ENCODE measurements at places on chromosomes 3 and 15.

DNA sequence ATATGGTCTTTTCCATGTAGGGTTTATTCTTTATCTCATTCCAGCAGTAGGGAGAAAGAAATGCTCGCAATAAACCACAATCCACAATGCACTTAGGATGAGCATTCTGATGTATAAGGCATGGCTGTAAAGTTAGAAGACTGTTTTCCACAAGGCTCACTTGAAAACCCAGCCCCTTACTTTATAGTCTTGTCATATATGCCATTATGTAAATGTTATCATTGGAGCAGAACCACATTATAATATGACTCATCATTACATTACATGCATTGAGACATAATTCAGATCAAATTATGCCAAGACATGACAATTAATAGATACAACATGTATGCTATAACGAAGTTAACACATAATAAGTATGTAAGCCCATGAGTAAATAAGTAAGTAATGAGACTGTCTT, 348.1 kb downstream of the LSAMP start:
- DNase-seq: no peak

GRCh38 chr3:115980709-115981108, 357.4 kb downstream of the GAP43 start:
- no peak for DNase-seq

DNA sequence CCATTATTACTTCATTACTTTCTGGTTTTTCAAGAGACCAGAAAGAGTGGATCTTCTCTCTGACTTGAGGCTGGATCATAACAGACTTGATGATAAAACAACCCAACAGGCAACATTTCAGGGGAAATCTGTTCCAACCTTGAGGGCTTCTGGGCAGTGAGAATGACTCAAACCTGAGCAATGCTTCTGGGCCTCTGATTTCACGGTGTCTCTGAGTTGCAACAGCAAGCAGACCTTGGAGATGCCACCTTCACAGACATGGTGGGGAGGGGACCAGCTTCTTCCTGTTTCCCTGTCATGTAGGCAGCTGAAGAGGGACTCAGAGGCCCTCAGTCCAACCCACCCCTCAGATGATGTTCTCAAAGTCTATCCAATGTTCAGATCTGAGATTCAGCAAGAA, 104.0 kb downstream of the ABHD5 start:
- DNase-seq: no peak

DNA sequence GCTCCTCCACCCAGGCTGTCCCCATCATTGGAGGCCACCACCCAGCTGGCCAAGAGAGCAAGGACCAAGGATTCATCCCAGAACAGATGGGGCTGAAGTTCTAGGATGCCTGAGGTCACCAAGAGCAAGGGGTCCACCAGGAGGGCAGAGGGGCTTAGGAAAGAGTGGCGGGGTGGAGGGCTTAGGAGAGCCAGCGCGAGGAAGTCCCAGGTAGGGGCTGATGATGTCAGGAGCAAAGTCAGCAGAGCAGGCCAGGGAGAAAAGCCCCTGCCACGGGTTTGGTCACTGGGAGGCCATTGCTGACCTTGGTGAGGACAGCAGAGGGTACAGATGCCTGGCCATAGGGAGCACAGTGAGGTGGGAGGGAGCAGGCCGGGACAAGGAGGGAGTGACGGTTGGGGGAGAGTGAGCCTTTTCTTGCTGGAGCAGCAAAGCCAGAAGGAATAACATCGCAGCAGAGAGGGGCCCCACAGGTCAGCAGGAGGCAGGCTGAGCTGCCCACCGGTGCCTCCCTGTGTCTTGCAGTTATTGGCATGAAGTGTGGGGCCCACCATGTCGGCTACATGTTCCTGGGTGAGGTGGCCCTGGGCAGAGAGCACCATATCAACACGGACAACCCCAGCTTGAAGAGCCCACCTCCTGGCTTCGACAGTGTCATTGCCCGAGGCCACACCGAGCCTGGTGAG, 5.2 kb downstream of the PARP3 start:
- no peak for DNase-seq

- no peak for DNase-seq
Measured at GRCh38 chr15:67218428-67218827, 36.0 kb downstream of the AAGAB start.

DNA sequence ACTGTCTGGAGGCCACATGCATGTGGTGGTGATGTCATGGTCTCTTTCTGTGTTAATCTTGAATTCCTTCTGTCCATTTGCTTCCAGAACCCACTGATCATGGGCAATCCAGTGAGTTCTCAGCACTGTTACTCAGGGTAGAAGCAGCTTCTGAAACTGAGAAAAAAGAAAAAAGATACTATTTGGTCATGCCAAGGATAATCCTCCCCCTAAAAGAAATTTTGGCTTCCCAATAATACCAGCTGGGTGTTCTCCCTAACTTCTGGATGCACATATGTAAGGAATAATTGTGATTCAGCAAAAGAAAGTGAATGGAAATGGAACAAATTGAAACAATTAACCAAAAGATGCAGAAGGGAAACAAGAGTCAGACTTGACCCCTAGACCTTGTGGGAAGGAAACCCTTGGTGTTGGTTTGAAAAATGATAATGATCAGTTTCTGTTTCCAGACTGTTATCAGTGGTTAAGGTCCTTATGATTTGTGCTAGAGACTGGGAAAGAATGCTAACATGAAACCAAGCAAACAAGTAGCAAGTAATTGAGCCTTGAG, 92.3 kb downstream of the RBMS3 start:
- no peak for DNase-seq

DNA sequence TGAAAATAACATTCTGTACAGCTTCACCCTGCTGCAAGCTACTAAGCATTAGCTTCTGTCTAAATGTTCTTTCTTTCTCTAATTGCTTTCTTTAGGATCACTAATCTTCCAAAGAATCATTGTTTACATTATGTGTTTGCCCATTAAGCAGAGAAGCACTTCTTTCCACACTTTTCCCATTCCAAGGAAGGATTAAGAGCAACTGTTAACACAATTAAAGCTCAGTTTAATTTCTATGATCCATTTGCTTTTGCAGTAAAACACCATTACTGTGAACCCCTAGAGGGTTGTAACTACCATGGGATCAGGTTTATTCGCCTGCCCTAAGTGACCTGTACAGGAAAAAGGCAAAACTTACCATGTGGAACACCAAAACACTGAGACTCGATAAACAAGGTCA, 125.8 kb upstream of the ZNF385D start:
- DNase-seq: no peak

DNA sequence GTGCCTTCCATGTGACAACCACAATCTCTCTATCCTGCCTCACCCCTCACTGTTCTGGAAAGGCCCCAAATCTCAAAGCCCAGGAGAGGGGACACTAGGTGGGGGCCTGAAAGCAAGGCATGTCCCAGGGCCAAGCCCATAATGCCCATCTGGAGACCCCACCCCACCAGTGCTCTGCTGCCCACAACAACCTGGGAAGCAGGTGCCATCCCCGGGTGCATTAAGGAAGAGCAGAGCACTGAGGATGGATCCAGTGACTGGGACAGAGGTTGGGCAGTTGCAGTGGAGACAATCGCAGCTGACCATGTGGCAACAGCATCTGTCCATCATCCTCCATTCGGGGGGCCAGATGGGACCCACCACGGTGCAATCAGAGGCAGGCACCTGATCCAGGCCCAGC, 106.2 kb upstream of the PRR20G start:
- no peak for DNase-seq

GRCh38 chr15:22989576-22990477, 9.7 kb upstream of the CYFIP1 start:
- DNase-seq: no peak

DNA sequence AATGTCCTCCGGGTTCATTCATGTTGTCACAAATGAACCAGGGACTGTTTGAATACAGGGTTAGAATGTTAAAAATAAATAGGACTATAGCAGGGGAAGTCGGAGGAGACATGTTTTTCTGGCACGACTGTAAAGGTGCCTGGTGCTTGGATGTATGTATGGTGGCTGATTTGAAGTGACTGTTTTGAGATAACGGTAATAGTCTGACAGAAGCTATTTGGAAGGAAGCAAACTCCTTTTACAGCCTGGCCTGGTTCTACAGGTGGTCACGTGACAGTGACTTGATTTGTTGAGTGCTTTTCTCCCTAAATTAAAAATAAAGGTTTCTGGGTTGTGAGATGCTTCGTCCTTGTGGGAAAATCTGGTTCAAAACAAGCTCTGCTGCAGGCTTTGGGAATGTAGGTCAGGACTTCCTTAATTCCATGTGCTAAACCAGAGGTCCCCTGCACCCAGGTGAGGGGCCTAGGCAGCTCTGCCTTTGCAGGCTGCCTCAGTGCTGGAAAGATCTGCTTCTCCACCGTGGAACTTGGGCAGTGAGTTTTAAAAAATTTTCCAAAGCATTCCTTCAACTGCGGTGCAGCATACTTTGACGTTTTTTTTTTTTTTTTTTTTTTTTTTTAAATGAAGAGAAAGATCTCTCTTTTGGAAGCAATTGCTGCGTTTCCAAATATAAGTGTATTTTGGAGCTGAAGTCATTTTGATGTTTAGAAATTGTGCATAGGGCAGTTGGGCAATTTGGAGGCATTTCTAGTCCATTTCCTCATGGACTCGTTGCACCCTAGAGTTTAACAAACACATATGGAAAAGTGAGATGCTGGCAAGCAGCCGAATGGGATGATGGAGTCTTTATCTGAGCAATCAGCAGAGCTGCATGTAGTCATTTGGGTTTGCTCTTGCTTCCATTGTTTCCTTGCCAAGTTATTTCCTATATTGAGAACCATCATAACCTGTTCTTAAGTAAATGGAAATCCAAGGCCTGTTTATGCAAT, 30.9 kb downstream of the ITPR1 start:
- DNase-seq: no peak

GRCh38 chr15:91609966-91610365, 243.5 kb upstream of the SLCO3A1 start:
- no peak for DNase-seq

DNA sequence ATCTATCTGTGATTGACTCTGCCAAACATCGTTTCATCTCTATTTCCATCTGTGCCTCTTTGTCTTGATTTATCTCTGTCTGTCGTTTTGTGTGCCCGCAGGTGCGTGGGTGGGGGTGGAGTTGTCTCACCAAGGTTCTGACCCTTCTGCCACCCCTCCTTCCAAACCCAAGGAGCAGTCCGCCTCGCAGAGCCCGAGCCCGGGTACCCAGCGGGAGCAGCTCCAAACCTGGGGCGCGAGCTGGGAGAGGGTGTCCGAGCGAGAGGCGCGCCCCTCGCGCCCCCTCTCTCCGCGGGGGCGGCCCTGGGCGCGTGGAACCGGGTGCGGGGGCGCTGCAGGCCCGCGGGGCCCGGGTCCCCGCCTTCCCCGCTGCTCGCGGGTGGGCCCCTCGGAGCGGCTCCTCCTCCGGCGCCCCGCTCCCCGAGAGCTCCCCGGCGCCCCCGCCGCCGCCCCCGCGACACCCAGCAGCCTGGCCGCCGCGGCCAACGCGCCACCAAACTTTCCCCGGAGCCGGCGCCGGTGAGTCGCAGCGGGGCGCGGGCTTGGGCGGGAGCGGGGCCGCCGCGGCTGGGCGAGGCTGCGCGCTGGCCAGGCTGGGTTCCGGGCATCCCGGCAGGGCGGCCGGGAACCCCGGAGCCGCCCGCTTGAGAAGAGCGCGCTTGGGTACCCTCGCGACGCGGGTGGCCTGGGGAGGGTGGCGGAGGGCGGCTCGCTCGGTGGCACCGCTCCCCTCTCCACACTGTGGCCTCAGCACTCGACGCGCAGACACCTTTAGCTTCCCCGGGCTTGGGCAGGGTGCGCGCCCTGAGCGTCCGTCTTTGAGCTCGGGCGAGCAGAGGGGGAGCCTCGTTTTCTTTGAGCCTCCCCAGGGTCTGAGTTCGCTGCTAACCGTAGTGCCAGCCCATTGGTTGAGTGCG, at the start of gene HRH1:
TSS of gene HRH1 (plus strand) at position 458 of the 917 bp plus-strand sequence. CDS start 104,545 bp downstream, outside the sequence.
- no peak for DNase-seq

- no peak for DNase-seq
Measured at GRCh38 chr3:130900959-130901358, 7.1 kb downstream of the ATP2C1 start.

DNA sequence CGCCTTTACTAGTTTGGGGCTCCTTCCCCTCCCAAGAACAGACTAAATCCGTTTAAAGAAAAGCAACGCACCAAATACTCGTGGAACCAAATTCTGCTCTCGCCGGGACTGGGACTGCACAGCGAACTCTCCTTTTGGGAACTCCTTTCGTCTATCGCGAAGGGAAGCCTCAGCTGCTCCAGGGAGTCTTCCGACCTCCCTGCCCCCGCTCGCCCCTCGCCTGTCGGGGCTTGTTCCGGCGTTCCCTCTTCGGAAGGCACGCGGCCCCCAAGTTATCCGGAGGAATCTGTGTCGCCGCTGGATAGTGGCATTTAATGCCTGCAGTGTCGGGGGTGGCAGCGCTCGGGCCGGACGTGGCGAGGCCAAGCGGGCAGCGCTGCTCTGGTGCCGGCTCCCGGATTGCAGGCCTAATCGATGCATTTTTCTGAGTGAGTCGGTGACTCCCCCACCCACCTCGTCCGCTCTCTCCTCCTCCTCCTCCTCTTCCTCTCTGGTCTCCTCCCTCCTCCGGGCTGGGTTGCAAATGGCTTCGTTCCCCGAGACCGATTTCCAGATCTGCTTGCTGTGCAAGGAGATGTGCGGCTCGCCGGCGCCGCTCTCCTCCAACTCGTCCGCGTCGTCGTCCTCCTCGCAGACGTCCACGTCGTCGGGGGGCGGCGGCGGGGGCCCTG, at the start of gene TRIM71:
TSS of gene TRIM71 (plus strand) at position 440 of the 671 bp plus-strand sequence. CDS start at position 524, 84 bp downstream.
- DNase-seq: no peak

GRCh38 chr15:76460871-76461270, 124.3 kb downstream of the ISL2 start:
- no peak for DNase-seq

DNA sequence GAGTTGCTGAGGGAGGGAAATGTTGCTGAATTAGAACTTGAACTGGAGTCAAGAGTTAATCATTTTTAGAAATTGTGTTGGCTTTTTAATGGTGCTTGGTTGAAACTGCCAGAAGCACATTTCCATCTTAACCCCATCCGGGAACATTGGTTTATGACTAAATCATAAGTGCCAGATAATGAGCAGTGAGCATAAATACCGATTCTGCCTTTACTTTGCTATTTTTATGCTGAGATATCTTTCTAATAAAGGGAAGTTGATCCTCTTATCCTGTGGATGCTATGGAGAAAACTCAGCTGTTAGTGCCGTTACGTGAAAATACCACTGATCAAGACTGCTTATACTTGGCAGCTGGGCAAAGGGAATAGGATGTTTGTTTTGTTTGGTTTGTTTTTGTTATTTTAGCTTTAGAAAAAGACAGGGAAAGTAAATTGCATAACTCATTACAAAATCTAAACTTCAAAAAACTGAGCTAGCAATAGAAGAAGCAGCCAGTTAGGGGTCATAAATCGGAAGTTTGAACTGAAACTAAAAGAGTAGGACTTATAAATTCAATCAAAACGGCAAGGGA, 813.1 kb downstream of the NAALADL2 start:
- no peak for DNase-seq

DNA sequence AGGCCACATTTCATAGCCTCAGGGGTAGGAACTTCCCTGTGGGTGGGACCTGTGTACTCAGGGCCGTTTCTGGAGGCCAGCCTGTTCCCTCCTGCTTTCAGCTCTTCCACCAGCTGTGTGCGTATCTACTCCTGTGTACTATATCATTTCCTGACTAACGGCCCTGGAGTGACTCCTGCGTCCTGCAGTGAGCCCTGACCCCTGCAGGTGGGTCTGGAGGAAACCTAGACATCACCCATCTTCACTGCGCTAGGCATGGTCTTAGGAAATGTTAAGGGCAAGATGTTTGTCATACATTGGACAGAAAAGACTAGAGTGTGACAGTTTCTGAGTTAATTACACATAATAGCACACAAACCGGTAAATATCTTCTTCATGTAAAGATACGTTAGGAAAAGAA, 297.3 kb downstream of the GABRB3 start:
- DNase-seq: no peak

GRCh38 chr15:68583936-68584755, 5.4 kb downstream of the CORO2B start:
- DNase-seq: no peak
